ENCODE measurements at places on chromosomes 11 and 22. TPM values are rescaled to one million over a fixed set of nuclear protein-coding genes. Genes with fewer than 3 reads are reported as not detected.

C22orf31 gene
- not detected for polyA plus RNA-seq

IL18 gene
- polyA plus RNA-seq = 33.9 TPM

SMTNL1 gene
- polyA plus RNA-seq = not detected

FGF4 gene
- polyA plus RNA-seq = not detected

TRIM66 gene
- polyA plus RNA-seq = 0.76 TPM

SLC22A6 gene
- polyA plus RNA-seq = not detected

MAP6 gene
- 6.4 TPM for polyA plus RNA-seq

KIAA1671 gene
- polyA plus RNA-seq = 6.9 TPM

Data from stomach (tissue), 19 donors.